ENCODE measurements at places on chromosomes 5 and 9. TPM values are rescaled to one million over a fixed set of nuclear protein-coding genes. Genes with fewer than 3 reads are reported as not detected.

The NR5A1 gene
- not detected for total RNA-seq

The SEMA5A gene
- 0.10 TPM for total RNA-seq

The FOXD4 gene
- 0.19 TPM for total RNA-seq

The IL3 gene
- total RNA-seq: not detected

The GABRB2 gene
- total RNA-seq: not detected

The CLTA gene
- total RNA-seq: 275 TPM

All from vein endothelial cell (primary cell).